ENCODE measurements at places on chromosomes 12 and 14. TPM values are rescaled to one million over a fixed set of nuclear protein-coding genes. Genes with fewer than 3 reads are reported as not detected.

Gene CLEC2A
- total RNA-seq, result 18.5 TPM

Gene FOXA1
- 0.59 TPM for total RNA-seq

Gene ASPG
- total RNA-seq, result 3.6 TPM

Gene COX8C
- total RNA-seq, result not detected

Gene CRACR2A
- total RNA-seq, result 1.8 TPM

Gene PLEKHD1
- total RNA-seq, result 0.20 TPM

Gene FITM1
- total RNA-seq, result 13.0 TPM

Gene SYNDIG1L
- not detected for total RNA-seq

Gene KRT78
- 13.7 TPM for total RNA-seq

Gene HHIPL1
- total RNA-seq, result 0.99 TPM

Gene POP5
- total RNA-seq, result 15.1 TPM

Gene KCNA5
- total RNA-seq, result 1.7 TPM

Gene CLEC4D
- total RNA-seq, result 0.99 TPM

Gene PYGL
- total RNA-seq, result 61.2 TPM

Gene ANO2
- 7.8 TPM for total RNA-seq

Gene TAS2R19
- 12.6 TPM for total RNA-seq

Gene CMA1
- 0.69 TPM for total RNA-seq

Gene KLRF2
- total RNA-seq, result not detected

Gene CNTN1
- total RNA-seq, result 28.9 TPM

Gene KRT83
- total RNA-seq, result 18.8 TPM

Gene COQ6
- total RNA-seq, result 15.0 TPM

Gene ARHGEF40
- 37.2 TPM for total RNA-seq

Gene MYBPC1
- total RNA-seq, result 398 TPM

Gene DPF3
- 0.89 TPM for total RNA-seq

Gene TSPAN9
- total RNA-seq, result 34.3 TPM

Gene TSHR
- total RNA-seq, result 2.9 TPM

Gene SLC10A1
- not detected for total RNA-seq

Gene FAM181A
- total RNA-seq, result not detected

Gene ZDHHC22
- total RNA-seq, result under 0.01 TPM

Gene GPR65
- 1.6 TPM for total RNA-seq

Gene OTOGL
- 0.30 TPM for total RNA-seq

Gene PTHLH
- total RNA-seq, result 4.6 TPM

Gene PKP2
- 11.5 TPM for total RNA-seq

Gene PAH
- not detected for total RNA-seq

Gene LIN52
- total RNA-seq, result 11.5 TPM

Gene WNT1
- total RNA-seq, result not detected

Gene RPGRIP1
- 0.10 TPM for total RNA-seq

Gene ADAMTS20
- 0.10 TPM for total RNA-seq

Gene PCED1B
- total RNA-seq, result 0.49 TPM

Gene CCDC177
- not detected for total RNA-seq
